Globus pallidus (tissue), 1 donor: ENCODE measurements at places on chromosomes 6 and 20.

DNA sequence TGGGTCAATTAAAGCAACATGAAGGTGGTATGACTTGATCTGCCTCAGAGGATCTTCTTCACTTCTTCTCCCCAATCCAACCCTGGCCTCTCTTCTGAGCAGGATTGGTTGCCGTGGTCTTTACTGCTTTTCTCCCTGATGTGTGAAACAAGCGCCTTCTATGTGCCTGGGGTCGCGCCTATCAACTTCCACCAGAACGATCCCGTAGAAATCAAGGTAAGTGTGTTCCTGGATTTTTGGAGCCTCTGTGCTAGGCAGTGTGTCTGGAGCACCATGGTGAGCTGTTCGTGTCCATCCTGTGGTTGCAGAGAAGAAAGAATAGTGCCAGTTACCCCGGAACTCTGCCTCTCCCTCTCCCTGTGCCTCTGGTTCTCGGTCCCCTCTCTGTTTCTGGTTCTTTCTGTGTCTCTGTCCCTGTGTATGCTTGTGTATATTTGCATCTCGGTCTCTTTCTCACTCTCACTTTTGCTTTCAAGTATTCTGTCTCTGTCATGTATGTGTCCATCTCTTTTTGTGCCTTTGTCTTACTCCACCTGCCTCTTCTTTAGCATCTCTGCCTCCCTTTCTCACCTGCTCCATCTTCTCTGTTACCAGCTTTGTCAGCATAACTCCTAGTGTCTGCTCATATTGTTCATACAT lies 23.5 kb downstream of the TM9SF4 start:
- no peak for DNase-seq

GRCh38 chr20:61640131-61640870 lies 388.2 kb downstream of the CDH4 start:
- DNase-seq, result peak; percentile 24

- DNase-seq, result no peak
Measured at GRCh38 chr20:63138855-63139341, 77.0 kb downstream of the YTHDF1 start.

GRCh38 chr6:44064089-44064947 lies 62.9 kb downstream of the MRPL14 start:
- DNase-seq, result no peak

- DNase-seq, result no peak
Measured at GRCh38 chr6:76438768-76439167, 366.3 kb upstream of the IMPG1 start.

GRCh38 chr6:134510142-134510541 lies 192.2 kb upstream of the SGK1 start:
- DNase-seq, result no peak

DNA sequence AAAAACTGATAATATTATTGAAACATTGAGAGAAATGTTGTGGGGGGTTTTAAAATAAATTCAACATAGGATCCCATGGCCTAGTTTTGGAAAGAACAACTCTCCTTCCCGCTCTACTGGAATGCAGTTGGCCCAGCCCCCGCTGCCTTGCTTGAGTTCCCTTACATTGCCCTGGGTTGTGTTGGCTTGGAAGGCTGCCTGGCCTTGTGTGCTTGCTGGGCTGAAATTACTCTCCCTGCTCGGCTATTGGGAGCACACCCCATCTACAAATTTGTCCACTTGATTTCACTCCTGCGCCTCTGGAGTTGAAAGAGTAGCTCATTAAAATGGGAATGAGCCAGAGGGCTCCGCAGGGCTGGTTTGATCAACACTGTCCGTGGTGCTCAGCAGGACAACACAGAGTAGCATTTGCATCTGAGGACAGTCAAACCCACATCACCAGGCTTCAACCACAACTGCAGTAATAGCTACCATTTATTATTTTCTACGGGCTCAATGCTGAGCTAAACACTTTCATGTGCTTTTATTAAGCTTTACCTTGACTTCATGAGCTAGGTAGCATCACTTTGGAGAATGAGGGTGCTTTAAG lies 35.2 kb downstream of the DOK5 start:
- DNase-seq, result peak; percentile 26

DNA sequence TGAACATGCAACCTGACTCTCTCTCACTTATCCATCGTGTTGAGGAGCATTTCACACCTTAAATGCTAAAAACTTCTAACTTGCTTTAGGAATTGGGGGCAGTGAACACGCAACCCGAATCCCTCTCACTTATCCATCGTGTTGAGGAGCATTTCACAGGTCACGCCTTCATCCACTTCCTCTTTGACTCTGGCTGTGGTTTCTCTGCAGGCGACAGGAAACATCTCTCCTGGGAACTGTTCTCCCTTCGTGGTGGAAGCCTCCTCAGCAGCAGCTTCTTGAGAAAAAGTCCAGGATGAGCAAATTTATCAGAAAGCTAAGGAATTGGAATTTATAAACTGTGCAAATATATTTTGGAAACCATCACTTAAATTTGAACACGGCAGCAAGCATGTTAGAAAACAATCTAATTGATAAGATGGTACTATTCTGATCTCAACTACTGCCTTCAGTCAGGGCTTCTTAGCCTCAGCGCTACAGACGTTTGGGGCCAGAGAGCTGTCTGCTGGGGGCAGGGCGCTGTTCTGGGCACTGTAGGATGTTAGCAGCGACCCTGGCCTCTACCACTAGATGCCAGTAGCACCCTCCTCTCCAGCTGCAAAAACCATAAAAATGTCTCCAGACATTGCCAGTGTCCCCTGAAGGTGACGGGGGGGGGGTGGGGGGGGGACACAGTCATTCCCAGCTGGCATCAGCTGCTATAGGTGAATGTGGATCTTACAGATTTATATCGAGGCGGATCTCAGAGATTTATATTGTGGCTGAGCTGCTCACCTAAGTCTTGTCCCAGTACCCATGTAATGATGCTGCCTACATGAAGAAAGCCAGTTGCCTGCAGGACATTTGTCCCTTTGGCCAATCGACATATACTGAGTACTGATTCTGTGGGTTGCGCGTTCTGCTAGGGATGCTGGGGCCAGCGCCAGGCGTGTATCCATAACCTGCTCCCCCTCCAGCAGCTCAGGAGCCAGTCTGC lies 26.2 kb downstream of the CTCFL start:
- DNase-seq, result no peak

GRCh38 chr6:14582749-14583148 lies 465.2 kb downstream of the CD83 start:
- no peak for DNase-seq

- no peak for DNase-seq
Measured at GRCh38 chr20:32670773-32671455, 2.8 kb downstream of the C20orf203 start.

- DNase-seq, result no peak
Measured at GRCh38 chr20:41783423-41784208, 165.4 kb upstream of the CHD6 start.

DNA sequence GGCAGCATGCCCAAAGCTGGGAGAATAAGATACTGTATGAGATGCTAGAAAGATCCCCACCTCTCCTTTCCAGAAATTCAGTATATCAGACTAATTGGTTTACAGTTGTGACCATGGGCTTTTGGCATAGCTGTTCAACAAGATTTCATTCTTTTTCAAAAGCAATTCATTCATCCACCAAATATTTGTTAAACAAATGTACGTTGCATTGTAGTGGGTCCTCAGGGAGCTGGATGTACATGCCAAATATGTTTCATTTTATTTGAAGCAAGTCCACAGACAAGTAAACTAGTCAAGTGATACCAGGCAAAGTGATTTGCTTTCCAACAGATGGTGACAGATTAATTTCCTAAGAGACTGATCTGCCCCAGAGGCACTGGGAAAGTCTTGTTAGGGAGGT lies 85.8 kb upstream of the ESR1 start:
- DNase-seq, result no peak

- no peak for DNase-seq
Measured at GRCh38 chr20:55449091-55449490, 556.2 kb downstream of the CBLN4 start.

DNA sequence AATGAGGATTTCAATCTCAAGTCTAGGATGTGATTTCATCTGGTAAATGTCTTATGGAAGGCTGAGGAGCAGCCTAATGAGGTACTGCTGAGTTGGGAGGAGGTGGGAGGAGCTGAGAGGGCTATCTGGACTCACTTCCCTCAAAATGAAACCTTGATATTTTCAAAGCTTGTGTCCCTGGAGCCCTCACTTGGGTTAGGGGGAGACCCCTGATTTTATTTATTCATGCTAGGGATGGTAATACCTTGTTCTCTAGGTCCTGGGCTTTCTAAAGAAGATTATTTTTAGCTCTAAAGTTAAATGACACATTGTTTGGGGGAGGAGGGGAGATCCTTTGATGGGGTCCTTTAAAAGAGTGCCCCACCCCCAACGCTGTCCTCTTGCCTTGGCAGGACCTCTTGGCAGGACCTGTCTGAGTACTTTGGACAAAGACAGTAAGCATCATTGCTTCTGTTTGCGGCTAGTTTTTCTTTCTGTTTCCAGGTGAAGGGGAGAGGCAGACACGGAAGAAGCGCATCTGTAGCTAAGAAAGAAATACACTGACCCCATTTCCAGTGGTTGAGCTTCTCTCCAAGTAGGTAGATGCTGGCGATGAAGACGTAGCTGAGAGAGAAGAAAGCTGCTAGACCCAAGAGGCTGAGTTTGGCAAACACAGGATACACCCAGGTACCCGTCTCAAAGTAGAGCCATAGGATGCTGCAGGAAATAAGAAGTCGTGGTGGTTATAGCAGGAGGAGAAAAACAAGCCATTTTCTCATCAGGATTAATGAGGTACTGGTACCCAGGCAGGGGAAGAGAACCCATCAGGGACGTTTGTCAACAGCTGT lies 55.6 kb downstream of the ADTRP start:
- DNase-seq, result no peak

DNA sequence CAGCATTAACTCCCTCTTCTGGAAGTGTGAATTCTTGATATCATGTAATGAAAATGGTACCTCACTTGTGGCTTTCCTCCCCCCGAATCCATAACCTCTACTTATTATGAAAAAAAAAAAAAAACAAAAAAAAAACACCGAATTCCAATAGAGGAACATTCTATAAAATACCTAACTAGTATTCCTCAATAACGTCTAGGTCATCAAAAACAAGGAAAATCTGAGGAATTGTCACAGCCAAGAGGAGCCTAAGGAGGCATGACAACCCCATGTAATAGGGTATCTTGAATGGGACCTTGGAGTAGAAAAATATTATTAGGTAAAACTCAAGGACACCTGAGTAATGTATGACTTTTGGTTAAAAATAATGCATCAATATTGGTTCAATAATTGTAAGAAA lies 38.9 kb upstream of the POLR1H start:
- DNase-seq, result no peak

GRCh38 chr20:25606094-25606695 lies 17.6 kb downstream of the NANP start:
- DNase-seq, result no peak

DNA sequence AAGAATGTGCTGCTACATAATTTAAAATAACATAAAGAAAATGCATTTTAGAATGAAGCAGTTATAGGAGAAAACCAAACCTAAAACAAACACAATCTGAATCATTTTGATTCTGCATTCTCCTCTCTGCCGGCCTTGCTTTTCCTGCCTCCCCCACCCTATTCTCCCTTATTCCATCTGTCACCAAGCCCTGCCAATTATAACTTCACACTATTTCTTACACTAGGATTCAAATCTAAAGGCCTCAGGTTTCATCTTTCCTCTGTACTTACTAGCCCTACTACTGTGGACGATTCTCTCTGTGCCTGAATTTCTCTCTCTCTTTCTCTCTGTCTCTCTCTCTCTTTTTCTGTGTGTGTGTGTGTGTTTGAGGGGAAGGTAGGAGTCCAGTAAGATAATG lies 18.7 kb upstream of the PRIM2 start:
- DNase-seq, result no peak

GRCh38 chr20:37955511-37955910 lies 52.6 kb downstream of the VSTM2L start:
- DNase-seq, result no peak

- DNase-seq, result no peak
Measured at GRCh38 chr20:8735674-8736073, 333.2 kb upstream of the PLCB4 start.

DNA sequence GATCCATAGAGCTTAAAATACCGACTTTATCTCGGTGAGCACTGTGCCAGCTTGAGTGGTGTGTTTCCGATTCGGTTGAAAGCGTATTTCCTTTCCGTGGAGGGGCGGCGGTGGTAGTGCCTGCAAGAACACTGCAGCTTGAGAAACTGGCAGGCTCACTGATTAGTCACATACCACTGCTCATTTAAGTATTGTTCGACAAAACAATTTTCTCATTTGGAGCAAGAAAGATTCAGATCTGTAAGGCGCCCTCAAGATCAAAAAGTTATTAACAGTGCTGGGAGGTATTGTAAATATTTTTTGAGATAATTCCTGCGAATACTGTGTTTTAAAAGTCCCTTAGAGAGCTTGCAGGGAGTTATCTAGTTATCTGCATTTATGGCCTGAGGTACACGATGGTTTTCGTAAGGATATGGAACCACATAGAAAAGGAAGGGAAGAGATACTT lies 1.3 kb downstream of the MAPK14 start:
- peak; percentile 40 for DNase-seq

GRCh38 chr6:112470376-112470775 lies 123.2 kb downstream of the RFPL4B start:
- DNase-seq, result no peak

DNA sequence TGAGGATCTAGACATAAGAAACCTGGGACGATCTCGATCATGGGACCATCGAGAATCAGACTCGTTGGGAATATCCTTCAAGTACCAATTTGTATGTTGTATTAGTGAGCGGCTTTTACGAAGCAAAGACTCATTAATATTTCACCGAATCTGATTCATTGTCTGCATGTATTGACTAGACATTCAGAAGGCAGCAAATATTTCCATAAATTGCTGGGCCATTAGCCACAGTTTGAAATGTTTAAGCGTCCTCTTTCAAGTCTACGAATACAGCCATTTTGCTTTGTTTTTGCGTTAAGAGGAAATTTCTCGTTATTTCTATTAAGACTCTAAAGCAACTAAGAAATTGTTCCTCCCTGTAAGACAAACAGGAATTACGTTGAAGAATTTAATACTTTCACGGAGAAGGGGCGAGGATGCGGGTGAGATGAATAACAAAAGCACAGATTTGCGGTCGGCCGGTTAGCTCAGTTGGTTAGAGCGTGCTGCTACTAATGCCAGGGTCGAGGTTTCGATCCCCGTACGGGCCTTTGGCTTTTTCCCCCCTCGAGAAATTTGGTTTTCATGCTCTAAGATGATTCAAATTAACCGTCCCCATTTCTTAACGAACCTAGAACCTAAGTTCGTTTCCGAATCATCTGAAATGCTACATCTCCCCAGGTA lies 18.5 kb downstream of the POM121L2 start:
- DNase-seq, result no peak

DNA sequence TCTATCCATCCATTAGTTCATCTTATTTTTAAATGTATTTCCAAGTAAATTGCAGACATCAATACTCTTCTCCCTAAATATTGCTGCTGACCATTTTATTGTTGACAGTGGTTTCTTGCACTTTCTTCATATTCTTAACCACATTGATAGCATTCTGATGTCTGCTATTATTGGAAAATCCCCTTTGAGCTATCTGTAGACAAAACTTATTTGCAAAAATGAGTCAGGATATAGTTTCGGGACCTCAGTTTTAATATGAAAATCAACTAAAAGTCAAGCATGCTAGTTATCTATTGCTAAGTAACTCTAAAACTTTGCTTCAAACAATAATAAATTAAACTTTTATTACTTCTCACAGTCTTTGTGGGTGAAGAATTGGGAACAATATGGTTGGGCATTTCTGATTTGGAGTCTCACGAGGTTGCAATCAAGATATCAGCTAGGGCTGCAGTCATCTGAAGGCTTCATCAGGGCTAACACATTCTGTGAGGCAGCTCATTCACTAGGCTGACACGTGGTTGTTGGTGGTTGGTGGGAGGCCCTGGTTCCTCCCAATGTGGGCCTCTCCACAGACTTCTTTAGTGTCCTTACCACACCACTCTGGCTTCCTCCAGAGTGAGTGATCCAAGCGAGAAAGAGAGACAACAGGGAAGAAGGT lies 32.7 kb downstream of the CD109 start:
- no peak for DNase-seq

GRCh38 chr6:97963193-97963592 lies 680.2 kb upstream of the MMS22L start:
- DNase-seq, result no peak
